ENCODE measurements at places on chromosomes 3 and 15. TPM values are rescaled to one million over a fixed set of nuclear protein-coding genes. Genes with fewer than 3 reads are reported as not detected.

DOCK3 gene
- 0.02 TPM for total RNA-seq

GPR156 gene
- total RNA-seq = 0.66 TPM

DNAJB11 gene
- total RNA-seq = 159 TPM

TRPM1 gene
- not detected for total RNA-seq

GRCh38 chr3:62981962-62982361, 106.7 kb upstream of the CADPS start:
- DNase-seq = no peak

DNA sequence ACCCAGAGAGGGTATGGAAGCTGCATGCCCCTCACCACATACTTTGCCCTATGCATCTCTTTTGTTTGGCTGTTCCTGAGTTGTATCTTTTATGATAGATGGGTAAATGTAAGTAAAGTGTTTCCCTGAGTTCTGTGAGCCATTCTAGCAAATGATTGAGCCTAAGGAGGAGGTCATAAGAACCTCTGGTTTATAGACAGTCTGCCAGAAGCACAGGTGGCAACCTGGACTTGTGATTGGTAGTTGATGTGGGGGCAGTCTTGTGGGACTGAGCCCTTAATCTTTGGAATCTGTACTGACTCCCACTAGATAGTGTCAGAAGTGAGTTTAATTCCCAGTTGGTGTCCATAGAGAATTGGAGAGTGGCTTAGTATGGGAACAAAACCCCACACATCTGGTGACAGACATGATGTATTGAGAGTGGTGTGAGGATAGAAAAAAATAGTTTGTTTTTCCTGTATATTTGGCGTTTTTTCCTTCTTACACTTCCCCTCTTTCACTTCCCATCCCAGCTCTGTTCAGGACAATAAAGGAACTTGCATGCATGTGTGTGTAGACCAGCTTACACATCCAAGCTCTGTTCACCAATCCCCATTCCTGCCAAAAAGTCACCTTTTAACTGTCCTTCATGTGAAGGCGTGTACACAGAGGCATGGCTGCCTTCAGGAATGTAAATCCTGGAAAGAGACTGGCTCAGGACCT, 38.1 kb upstream of the SPPL2A start:
- no peak for DNase-seq

DNA sequence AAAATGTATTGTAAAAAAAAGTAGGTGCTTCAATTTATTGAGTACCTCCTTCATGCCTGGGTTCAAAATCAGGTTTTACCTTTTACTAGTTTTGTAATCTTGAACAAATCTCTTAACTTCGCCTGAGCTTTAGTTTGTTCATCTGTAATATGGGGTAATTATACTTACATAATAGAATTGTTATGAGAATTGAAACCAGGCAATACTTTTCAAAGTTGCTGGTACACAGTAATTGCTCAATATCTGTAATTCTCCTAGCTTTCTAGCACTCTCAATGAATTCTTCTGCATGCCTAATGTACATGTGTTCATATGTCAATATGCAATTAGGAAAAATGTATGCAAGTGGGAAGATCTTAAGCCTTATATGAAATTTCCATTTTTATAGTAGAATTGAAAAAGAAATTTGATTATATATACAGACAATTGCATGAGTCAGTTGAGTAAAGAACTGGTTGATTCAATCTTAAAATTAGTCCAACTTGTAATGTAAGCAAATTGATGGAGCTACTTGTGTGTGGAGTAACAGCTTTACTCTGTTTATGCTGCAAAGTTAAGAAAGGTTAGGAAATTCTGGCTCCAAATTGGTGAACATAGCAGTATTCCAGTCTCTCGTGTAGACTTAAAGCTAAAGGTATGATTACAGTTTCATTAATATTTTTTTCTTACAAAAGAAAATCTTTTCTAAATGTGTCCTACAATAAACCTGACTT, 4.1 kb downstream of the TNFSF10 start:
- DNase-seq = no peak

GRCh38 chr15:81851325-81851724, 194.5 kb downstream of the MEX3B start:
- DNase-seq = no peak

GRCh38 chr3:188746291-188746783, 425.4 kb upstream of the TPRG1 start:
- DNase-seq = no peak
